Stimulated activated CD8-positive, alpha-beta memory T cell treated with anti-CD3 and anti-CD28 coated beads, Interleukin-4, amount 100 ng/mL, for 4 hours (primary cell): ENCODE measurements at places on chromosomes 16 and 17.

DNA sequence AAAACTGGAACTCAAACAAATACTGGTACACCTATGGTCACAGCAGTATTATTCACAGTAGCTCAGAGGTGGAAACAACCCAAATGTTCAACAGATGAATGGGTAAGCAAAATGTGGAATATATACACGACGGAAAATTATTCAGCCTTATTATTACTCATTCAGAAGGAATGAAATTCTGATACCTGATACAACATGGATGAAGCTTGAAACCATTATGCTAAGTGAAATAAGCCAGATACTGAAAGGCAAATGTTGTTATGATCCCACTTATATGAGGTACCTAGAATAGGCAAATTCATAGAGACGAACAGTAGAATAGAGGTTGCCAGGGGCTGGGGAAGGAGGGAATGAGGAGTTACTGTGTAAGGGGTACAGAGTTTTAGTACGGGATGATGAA, 27.1 kb upstream of the MYLK3 start:
- DNase-seq: no peak

DNA sequence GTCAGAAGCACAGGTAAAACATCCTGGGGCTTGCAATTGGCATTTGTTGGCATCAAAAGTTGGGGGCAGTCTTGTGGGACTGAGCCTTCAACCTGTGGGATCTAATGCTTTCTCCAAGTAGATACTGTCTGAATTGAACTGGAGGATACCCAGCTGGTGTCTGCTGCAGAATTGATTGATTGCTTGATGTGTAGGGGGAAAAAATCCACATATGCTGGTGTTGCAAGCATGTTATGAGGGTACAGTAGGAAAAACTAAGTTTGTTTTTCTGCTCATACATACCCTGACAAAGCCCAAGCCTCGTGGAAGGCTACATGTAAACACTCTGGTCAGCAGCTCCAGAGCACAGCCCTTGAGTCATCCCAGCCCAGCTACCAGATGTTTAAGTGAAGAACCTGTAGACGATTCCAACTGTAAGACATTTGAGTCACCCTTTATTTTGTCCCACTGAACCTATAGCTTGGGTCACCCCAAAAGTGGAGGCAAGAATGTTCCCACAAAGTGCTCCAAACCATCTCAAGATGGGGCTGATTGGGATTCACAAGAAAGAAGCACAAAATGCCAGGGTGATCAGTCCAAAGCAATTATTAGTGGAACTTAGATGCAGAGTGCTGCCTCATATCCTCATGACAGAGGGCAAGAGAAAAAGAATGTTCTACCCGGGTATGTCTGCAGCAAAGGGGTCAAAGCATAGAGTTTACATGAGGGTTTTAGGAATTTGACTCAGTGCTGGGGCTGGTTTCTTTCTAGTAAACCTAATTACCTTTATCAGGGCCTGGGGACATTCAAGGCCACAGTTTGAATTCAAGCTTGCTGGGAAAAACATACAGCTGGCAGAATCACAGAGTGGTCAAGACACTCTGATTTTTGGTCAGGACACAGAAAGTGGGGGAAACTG, 9.6 kb upstream of the APPBP2 start:
- no peak for DNase-seq

- DNase-seq: no peak
These were observed 20.8 kb upstream of the MYO15B start for GRCh38 chr17:75566834-75567233.

- DNase-seq: no peak
These were observed 62.7 kb downstream of the HLF start for GRCh38 chr17:55327225-55328088.

- no peak for DNase-seq
These were observed 80.3 kb downstream of the TRIM37 start for GRCh38 chr17:59026176-59026939.

DNA sequence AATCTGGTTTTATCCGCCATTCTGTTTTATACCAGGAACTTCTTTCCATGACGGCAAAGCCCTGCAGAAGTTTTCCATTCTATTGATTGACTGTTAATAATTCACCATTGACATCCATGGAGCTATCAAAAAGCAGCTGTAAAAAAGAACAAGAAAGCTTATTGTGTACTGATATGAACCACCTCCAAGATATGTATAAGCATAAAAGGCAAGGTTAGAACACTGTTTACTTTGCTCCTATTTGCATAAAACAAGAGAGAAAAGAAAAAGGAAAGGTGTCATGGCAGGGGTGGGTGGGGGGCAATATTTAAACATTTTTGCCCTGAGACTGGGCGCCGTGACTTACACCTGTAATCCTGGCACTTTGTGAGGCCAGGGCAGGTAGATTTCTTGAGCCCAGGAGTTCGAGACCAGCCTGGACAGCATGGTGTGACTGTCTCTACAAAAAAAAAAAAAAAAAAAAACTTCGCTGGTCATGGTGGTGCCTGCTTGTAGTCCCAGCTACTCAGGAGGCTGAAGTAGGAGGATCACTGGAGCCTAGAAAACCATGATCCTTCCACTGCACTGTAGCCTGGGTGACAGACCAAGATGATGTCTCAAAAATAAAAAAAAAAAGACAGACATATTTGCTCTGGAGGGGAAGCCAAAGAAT, 52.5 kb downstream of the TMEM114 start:
- no peak for DNase-seq

DNA sequence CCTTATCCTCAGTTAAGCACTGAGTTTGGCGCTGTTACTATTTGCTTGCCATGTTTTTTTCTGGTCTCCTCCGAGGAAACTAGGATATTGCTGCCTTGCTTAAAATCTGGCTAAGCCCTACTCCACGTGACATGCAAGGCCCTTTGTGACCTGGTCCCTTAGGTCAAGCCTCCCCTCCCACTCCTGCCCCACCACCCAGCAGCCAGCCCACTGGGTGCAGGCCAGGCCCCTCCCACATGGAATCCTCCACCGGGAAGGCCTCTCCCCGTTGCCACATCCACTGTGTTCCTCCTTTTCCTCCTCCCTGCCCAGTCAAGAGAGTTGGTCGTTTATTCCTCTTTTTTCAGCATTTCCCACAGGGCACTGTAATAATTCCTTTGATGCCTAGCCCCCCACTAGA, 16.2 kb downstream of the PSMD3 start:
- DNase-seq: no peak

- DNase-seq: no peak
These were observed 203.5 kb upstream of the GOT2 start for GRCh38 chr16:58937661-58938060.
